Urinary bladder (tissue), 4 donors: ENCODE measurements at places on chromosomes 5 and 9. TPM values are rescaled to one million over a fixed set of nuclear protein-coding genes. Genes with fewer than 3 reads are reported as not detected.

SLC45A2 gene
- not detected for polyA plus RNA-seq

GRM6 gene
- not detected for polyA plus RNA-seq

STK32A gene
- 1.3 TPM for polyA plus RNA-seq

ORM2 gene
- 3.2 TPM for polyA plus RNA-seq

CCDC69 gene
- 155 TPM for polyA plus RNA-seq

SLC28A3 gene
- polyA plus RNA-seq: 0.09 TPM

CDH9 gene
- polyA plus RNA-seq: not detected
